ENCODE measurements at places on chromosomes 6 and 20.

DNA sequence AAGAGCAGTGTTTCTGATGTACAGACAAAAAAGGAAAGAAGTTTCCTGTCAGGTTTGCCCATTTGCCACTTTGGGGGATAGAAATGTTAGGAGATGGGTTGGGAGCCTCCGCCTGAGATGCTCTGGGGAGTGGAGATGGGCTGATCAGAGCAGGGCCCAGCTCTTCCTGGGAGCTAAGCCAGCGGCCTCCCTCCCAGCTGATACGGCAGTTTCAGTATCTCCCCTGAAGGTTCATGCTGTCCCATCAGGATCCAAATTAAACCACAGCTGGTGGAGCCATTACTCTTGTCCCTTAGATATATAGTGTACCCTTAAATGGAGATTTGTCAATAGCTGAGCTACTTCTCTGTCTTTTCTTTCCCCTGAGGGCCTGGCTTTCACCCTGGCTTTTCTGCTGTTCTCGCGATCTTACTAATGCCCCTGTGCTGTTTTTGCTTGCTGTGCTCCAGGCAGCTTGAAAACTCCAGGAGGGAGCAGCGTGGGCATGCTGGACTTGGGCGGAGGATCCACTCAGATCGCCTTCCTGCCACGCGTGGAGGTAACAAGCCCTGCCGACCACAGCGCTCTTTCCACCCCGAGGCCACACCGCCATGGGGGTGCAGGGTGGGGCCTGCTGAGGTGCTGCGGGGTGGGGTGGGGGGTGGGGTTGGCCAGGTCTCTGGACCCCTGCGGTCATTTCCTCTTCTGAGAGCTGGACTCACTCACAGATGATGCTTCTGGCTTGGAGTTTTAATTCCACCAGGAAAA, 20.9 kb downstream of the ENTPD6 start:
- DNase-seq = no peak

- no peak for DNase-seq
These were observed 76.5 kb downstream of the SYNJ2 start for GRCh38 chr6:158058171-158058651.

- DNase-seq = no peak
These were observed 240.2 kb downstream of the KHDC1L start for GRCh38 chr6:72984981-72985665.

DNA sequence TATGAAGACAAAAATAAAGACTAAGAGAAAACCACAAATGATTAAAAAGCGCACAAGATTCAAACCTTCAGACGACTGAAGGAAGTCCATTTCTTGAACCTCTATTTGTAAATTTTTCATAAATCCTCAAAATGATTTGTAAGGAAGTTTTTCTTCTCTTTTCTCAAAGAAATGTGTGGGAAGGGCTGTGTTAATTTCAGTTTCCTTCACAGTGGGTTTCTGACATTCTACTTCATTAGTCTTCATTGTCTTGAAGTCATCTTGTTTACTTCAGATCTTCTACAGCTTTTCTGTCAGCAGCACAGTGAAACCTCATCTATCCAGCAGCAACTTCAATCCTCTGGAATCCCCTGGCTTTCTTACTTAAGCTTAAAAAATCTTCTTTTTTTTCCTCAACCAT, 87.6 kb upstream of the MYLIP start:
- no peak for DNase-seq

DNA sequence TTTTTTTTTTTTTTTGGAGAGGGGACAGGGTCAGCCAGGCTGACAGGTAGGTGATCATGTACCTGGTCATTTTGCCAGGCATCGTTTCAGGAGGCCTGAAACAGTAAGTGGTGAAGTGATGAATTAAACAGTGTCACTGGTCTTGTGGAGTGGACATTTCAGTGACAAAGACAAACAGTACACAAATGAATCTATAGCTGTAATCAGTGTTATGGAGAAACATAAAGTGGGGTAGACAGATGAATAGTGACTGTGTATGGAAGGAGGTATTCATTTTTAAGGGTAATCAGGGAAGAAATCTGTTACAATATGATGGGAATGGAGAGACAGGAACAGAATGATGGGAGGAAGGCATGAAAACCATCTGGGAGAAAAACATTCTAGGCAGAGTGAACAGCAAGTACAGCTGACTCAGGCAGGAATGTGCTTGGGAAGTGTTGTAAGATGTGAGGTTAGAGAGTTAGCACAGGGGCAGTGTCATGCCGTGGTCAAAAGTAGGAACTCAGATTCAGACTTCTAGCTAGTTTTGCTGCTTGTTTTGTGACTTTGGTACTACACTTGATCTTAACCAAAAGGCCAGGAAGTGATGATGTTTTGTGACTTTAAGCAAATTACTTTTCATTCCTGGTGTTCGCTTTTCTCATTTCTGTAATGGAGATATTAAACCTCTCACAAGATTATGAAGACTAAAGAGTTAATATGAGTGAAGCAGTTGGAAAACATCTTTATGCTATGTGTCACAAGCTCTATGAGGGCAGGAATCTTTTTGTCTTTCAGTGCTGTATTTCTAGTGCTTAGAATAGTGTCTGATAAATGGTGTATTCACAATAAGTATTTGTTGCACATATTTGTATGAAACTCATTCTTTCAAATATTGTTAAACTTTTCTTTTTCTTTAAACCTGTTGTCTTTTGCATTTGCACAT, 43.4 kb downstream of the QKI start:
- no peak for DNase-seq

GRCh38 chr6:73372516-73372915, 2.8 kb upstream of the OOEP start:
- no peak for DNase-seq

- no peak for DNase-seq
These were observed 89.9 kb upstream of the SHLD1 start for GRCh38 chr20:5660346-5660745.

- DNase-seq = no peak
These were observed 7.3 kb upstream of the PXDC1 start for GRCh38 chr6:3758842-3759144.

GRCh38 chr20:2252419-2252997, 43.3 kb upstream of the TGM3 start:
- no peak for DNase-seq

Measured in stimulated activated CD4-positive, alpha-beta T cell treated with anti-CD3 and anti-CD28 coated beads, Interleukin-15, amount 100 ng/mL, for 1 hour (primary cell).